ENCODE measurements at places on chromosomes 2 and 18.

DNA sequence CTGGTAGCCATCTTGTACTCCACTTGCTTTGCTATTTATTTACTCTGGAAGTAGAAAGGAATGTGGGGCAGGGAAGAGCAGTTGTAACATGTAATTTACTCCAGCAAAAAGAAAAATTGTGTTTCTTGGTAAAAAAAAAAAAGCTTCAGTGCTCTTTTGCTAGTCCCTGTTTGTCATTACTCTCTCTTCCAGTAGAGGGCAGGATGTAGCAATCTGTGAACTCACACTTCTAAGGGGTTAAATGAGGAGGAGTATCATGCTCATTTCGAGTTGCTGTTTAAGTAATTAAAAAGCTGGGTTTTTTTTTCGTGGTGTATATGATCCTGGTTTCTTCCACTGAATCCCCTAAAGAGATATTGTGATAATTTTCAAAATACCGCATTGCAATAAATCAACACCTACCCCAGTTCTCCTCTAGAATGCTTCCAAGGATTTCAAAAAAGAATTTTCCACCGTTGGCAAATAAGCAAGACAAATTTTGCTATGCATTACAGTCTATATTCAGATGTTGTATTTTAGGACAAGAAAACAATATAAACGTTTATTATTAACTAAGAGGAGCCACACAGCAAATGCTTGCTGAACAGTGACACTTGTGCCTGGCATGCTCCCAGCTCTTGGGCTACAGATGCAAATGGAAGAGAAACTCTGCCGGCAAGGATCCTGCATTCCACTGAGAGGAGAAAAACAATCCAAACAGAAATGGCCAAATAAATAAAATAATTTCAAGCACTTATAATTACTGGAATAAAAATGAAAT is 261.6 kb downstream of the ASXL3 start:
- DNase-seq = no peak

DNA sequence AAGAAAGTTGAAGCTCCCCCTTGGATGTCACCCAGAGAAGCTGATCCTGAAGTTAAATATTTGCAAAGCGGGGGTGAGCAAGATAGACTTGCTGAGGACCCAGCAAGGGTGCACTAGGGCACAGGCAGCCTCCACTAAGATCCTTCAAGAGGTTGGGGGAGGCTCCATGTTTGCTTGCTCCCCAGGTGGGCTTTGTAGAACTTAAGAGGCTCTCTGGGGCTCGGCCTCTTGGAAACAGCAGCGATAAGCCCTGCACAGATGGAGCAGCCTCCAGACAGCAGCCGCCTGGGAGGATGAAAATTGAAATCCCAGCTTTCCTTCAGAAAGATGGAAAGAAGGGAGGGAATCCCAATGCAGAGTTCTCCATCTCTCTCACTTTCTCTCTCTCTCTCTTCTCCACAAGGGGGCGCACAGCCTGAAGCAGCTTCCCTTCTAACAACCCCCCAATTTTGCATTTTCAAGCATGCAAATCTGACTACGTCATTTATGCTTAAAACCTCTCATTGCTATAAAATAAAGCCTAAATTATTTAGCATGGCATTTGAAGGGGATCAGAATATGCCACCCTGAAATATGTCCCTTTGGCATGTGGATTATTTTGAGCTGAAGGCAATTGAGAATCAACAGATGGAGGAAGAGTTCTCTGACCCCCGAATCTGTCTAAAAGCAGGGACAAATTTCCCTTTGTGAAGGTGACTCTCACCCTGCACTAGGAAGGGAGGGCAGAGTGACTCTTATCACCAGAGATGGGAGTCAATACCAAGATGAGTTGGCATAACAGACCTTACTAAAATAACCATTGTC is 185.7 kb upstream of the KLHL29 start:
- DNase-seq = no peak

DNA sequence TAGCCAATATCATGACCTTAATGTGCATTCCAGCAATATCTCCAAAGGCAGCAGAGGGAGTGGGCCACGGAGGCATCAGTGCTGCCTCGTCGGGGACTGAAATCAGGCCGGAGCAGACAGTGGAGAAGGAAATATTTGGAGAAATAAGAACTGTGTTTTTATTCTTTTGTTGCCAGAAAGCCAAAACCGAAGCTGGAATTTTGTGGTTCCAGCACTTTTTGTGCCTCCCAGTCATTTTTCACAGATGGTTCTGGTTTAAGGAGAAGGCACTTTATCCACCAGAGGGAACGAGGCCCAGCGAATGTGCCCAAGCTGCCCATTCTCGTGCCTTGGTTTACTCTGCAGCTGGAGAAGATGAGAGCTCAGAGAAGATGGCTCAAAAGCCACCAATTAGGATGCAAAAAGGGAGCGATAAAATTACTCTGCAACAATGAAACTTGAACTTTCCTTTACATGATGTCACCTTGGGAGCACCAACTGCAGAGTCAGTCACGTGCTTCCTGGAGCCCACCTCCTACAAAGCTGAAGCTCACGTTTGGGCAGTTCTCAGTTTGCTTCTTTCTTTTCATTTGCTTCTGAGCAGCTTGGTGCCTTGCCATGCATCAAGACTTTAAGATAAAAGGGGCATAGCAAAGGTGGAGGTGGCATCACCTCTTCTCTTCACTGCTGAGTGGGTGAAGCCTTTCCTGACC is 288.7 kb downstream of the LPIN1 start:
- DNase-seq = no peak

DNA sequence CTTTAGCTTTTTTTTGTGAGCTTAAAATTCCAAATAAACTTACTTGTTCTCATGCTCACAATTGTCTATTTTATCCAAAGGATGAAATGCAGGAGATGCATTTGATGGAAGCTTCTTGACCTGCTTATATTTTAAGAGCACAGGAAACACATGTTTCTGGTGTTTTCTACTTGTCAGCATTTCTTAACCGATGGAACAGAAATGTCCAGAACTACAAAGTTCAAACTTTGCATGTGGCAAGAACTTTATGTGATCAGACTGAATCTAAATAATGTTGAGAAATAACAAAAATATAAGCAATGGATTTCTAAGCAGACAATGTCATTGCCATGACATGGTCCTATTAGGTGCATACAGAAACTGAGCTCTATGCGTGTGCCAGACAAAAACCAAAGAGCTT is 9.9 kb upstream of the CTLA4 start:
- no peak for DNase-seq

GRCh38 chr2:89763254-89763580 is 1071.7 kb downstream of the RPIA start:
- DNase-seq = no peak

GRCh38 chr18:44804033-44804432 is 123.3 kb downstream of the SETBP1 start:
- no peak for DNase-seq

DNA sequence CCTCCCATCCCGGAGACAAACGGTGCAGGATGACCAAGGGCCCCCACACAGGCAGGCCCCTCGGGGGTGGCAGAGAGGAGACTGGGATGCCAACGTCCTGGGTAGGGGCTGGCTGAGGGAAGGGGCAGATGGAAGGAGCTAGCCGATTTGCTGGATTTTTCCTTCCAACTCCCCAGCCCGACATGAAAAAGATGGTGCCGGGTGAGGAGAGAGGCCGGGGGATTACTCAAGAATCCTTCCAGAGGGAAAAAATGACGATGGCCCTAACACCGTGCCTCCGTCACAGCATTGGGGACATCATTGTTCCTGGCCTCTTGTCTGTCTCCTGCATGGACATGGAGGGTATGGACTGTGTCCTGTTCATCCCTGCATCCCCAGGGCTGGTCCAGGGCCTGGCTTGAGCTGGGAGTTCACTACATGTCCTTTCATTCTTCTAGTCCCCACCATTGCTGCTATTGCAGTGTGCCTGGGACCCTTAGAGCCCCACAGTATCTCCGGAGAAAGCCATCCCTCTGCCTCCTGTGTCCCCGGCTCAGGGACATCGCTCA is 217.7 kb downstream of the TNS1 start:
- DNase-seq = no peak

DNA sequence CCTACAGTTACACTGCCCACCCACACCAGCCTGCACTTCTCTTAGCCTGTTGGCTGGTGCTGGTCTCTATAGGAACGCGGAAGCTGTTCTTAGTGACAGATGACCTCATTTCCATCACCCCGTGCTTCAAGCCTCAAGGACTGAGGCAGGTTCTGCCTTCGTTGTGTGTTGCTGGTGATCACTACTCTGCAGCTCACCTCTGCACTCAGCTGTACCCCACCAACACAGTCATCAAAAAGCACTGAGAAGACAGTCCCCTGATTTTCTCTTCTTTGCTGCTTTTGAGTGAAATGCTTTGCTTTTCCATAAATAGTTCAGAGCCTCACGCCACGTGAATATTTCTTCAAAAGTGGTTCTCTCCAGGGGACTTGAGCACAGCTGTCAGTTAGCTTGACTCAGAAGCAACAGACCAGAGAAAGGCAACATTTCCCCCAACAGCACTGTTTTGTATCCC is 225.7 kb upstream of the CCDC150 start:
- DNase-seq = no peak

DNA sequence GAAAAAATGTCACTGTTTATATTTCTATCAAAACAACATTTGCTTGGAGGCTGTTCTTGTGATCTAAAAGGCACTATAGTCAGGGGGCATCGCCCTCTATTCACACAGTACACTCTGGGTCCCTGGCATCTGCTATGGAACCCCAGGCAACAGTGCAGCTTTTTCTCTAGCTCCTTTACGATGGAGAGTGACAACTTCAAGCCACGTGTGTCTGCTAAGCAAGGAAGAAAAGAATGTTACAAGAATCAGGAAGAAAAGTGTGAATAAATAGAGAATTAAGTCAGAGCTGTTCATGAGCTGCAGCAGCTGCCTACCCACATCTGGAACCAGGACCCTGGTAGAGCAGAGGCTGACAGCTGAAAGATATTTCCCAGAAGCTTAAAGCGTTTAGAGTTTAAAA is 11.2 kb downstream of the RND3 start:
- DNase-seq = peak; percentile 11

- DNase-seq = no peak
These were observed 63.5 kb upstream of the TAF1B start for GRCh38 chr2:9779596-9780264.

GRCh38 chr2:205483095-205483494 is 199.2 kb upstream of the NRP2 start:
- no peak for DNase-seq

DNA sequence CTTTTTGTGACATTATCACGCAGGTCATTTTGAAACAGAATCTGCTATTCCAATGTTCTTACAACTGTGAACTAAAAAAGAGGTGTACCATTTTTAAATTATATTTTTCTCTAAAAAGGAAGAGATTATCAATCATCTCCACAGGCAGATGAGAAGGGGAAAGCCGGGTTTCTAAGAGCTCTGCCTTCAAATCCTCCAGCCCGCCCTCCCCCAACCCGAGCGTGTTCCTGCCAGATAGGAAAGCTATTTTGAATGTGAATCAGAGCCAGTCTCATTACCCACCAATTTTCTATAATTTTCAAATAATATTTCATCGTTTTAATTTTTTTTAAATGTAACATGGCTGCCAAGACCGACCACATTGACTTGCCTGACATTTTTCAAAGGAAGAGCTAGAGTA is 65.9 kb downstream of the KCNF1 start:
- no peak for DNase-seq

Measured in GM04504 (cell line).